ENCODE measurements at places on chromosomes 12 and 14. TPM values are rescaled to one million over a fixed set of nuclear protein-coding genes. Genes with fewer than 3 reads are reported as not detected.
A peak's percentile ranks its signal among the peaks of the same experiment; 100 is the strongest.

PLBD1 gene
- polyA plus RNA-seq, result 40.5 TPM

GPR68 gene
- polyA plus RNA-seq, result 1.7 TPM

RNASE7 gene
- polyA plus RNA-seq, result 1.2 TPM

RNASE1 gene
- 117 TPM for polyA plus RNA-seq

PRICKLE1 gene
- 55.7 TPM for polyA plus RNA-seq

LGALS3 gene
- 16.5 TPM for polyA plus RNA-seq

DNA sequence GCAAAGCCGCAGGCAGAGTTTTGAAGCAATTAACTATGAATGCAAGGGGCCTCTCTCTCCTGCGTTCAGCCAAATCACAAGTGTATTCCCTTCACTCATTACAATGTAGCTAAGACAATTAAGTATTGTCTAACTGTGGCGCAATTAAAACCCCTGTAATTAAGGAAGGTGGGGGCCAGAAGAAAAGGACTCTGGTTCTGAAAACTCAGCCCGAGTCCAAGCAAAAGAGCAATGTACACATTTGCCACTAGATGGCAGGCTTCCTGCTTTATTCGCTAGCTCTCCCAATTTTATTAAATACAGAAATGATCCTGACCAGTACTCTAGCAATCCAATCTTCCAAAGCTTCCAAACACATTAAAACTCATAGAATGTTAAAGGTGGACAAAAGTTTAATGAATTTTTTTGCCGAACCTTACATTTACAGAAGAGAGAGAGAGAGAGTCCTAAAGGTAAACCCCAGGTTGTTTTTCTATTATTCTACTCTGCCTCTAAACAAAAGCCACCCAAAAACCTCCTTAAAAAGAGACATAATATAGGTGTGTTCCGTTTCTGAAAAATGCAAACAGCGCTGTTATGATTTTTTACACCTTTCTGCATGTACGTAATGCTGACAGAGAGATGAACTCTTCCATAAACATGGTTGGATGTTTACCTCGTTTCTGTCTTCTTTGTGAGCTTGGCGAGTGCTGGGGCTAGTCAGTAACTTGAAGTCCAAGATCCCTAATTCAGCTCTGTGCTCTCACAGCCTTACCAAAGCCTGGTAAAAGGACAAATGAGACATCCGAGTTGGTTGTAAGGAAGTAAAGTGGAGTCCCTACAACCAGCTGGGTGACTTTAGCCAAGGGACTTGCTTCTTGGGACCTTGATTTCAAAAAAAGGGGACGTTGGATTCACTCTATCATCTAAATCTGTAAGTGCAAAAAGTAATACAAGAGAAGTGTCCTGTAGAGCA is 50.9 kb upstream of the VASH1 start:
- DNase-seq, result peak; percentile 44

GRCh38 chr14:76168531-76168930 is 16.8 kb downstream of the GPATCH2L start:
- DNase-seq, result no peak

DNA sequence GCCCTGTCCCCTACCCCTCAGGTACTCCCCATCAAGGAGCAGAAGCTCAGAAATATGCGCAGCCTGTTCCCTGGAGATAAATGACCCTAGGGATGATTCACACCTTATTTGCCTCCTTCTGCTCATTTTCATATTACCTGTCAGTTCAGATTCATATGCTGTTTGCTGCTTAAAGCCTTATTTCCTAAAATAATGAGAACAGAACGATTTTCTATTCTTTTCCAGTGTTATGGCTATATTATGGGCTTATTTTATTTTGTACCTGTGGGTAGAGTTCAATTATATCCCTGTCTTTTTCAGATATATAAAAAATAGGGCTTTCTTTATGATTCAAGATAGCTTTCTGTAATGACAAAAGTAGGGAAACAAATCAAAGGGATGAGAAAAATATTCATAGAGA is 224.8 kb downstream of the RPAP3 start:
- DNase-seq, result no peak

DNA sequence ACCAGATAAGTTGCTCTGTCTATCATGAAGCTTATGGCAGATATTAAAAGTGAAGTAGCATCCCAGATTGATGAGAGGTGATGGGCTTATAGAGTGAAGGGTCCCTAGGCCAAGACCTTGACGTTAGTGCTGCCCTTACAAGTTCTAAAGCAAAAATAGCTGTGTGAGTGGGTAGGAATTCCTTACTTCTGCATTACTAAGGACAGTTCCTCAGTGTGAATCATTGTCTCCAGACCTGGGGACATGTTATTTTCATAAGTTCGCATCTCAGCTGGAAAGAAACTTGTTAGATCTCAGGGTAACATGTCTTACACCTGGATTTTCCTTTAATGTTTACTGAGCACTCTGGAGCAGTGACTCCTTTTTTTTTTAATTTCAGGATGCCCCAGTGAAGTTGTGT is 28.7 kb downstream of the MAPKAPK5 start:
- DNase-seq, result no peak

DNA sequence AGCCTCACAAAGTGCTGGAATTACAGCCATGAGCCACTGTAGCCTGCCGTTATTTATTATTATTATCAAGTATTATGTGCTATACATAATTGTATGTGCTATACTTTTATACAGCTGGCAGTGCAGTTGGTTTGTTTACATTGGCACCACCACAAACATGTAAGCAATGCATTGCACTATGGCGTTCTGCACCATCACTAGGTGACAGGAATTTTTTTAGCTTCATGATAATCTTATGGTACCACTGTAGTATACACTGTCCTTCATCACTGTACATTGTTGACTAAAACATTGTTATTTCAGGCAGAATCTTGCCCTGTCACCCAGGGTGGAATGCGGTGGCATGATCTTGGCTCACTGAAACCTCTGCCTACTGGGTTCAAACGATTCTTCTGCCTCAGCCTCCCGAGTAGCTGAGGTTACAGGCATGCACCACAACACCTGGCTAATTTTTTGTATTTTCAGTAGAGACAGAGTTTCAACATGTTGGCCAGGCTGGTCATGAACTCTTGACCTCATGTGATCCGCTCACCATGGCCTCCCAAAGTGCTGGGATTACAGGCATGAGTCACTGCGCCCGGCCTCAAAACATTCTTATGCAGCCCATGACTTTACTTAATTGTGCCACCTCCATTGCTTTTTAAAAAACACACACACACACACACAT is 17.1 kb downstream of the MRPL42 start:
- no peak for DNase-seq

DNA sequence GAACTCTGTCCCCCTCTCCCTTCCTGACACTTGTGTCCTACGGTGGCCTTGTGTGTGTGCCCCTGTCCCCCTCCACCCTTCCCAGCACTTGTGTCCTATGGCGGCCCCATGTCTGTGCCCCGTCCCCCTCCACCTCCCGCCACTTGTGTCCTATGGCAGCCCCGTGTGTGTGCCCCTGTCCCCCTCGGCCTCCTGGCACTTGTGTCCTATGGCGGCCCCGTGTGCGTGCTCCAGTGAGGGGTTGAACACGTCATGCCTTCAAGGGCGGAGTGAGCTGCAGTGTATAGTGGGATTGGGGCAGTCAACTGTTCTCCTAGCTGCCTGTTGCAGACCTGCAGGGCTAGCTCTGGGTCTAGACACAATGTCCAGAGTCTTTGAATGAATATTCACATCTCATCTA is 108.7 kb downstream of the GLT1D1 start:
- DNase-seq, result no peak

DNA sequence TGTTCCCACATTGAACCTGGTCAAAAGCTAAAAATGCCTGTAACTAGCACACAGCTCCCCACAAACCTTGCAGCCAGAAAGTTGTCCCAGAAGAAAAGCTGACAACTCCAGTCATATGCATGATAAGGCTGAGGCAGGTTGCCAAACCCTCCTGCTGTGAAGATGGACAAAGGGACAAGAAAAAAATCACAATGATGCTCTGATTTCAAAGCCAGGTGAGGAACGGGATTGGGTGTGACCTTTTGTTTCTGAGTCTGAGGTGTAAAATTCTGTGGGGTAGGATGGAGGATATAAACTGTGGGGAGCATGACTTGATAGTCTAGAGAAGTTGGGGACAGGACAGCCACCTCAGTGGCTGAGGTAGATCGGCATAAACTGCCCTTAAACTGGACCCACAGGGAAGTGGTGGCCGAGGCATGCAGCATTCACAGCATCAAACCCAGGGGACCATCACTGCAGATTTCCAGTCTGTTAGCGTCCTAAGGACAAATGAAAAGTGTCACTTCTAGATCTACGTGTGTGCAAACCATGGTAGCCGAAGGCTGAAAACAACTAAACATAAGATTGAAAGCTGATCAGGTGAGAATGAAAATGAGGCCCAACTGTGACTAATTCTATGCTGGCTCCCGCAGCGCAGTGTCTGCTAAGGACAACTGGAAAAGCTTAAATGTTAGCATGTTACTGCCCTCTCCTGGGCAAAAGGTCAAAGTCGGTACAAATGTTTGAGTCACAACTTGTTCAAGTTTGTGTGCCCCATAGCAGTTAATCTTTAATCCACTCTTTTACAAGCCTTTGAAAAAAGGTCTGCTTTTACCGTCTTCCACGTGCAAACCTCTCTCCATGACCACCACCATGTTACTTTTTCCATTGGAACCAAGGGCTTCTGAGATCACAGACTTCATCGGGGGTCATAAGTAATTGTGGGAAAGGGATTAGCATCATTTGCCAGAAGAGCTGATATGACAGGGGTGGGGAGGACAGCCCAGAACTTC is 39.8 kb downstream of the GRIN2B start:
- peak; percentile 60 for DNase-seq

DNA sequence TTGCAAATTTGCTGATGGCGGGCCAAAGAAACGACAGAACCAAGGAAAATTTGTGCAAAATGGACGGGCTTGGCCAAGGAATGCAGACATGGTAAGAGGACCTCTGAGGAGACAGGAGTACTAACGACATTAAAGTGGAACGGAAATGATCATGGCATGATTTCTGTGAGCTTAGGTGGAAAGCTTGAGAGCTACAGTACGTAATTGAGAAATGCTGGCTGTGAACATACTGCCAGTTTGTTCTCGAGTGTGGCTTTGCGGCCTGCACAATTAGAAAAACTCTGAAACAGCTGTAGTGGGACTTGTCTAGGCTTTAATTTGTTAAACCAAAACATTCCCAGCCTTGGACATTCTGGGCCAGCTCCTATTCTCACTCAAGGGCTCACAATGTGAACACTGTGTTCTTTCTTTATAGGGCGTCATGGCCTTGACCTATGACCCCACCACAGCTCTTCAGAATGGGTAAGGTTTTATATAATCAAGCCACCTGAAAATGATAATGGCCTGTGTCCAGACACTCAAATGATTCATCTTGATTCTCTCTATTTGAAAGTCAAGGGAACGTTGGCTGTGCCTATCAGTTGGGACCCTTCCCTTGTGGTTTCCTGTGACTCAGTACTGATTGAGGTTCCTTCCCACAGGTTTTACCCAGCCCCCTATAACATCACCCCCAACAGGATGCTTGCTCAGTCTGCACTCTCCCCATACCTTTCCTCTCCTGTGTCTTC is 48.5 kb downstream of the BAZ2A start:
- DNase-seq, result no peak

DNA sequence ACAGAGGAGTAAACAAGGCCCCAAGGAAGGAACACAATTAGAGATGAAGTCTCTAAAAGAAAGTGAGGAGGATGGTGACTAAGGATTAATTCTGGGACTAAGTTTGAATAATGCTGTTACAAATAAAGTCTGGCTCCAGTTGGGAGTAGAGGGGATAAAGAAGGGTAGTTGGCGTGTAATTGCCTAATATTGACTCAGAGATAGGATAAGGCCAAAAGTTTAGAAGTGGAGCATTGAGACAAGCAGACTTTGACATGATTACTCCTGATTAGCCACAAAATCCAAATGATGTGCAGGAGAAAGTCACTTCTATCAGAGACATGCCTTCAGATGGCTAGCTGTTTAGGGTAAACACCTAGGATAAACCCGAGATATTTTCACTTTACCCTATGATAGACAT is 108.4 kb downstream of the PLCZ1 start:
- no peak for DNase-seq

DNA sequence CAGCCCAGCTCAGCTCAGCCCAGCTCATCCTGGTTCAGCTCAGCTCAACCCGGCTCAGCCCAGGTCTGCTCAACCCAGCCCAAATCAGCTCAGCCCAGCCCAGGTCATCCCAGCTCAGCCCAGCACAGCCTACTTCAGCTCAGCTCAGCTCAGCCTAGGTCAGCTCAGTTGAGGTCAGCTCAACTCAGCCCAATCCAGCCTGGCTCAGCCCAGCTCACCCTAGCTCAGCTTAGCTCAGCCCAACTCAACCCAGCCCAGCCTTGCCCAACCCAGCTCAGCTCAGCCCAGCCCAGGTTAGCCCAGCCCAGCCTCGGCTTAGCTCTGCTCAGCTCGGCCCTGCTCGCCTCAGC is 332.3 kb downstream of the TMEM121 start:
- no peak for DNase-seq

- DNase-seq, result no peak
These were observed 1.2 kb downstream of the ULK1 start for GRCh38 chr12:131895640-131896079.

GRCh38 chr14:29310757-29311156 is 544.2 kb downstream of the FOXG1 start:
- DNase-seq, result no peak

- no peak for DNase-seq
These were observed 175.0 kb downstream of the CRADD start for GRCh38 chr12:93852173-93852591.

- no peak for DNase-seq
These were observed 15.6 kb downstream of the AGAP2 start for GRCh38 chr12:57722716-57723629.

DNA sequence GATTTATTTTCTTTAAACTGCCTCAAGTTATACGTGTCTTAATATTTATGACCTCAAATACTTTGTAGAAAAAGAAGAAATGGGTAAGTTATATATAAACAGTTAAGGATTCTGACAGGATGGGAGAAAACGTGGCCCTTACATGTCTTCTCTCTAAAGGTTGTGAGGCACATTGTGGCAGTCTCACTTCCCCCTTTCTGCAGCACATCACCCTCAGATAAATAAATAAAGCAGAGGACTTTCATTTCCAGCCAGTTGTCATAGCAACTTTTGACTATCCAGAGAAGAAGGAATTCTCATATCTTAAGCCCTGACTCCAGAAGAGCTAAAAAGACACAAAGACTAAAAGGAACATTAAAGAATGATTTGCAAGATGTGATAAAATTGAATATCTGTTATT is 28.8 kb upstream of the CEP83 start:
- no peak for DNase-seq

GRCh38 chr14:31965735-31966598 is 111.1 kb upstream of the ARHGAP5 start:
- no peak for DNase-seq

DNA sequence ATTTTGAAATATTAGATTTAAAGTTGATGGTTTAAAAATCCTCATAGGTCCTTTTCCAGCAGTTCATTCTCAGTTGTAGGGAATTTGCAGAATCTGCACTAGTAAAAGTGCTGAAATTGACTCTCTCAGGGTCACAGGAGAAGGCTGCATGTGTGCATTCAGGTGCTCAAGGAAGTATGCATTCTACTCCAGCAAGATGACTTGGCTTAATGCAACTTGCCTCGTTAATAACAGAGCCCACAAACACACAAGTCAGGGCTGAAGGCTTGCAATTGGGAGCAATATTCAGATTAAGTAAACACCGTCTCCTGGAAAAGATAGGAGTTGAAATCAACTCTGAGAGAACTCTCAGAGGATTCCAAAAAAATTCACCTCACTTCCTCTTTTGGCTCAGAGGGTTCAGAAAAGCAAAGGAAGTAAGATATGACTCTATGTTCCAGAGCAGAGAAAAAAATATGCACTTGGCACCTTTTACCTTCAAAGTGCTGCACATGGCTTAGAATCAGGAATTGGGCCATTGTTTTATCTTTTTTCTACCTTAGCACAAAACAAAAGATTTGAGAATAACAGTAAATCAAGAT is 406.3 kb upstream of the DCN start:
- DNase-seq, result no peak
